Mammary epithelial cell (primary cell): ENCODE measurements at places on chromosomes 6 and 20.

DNA sequence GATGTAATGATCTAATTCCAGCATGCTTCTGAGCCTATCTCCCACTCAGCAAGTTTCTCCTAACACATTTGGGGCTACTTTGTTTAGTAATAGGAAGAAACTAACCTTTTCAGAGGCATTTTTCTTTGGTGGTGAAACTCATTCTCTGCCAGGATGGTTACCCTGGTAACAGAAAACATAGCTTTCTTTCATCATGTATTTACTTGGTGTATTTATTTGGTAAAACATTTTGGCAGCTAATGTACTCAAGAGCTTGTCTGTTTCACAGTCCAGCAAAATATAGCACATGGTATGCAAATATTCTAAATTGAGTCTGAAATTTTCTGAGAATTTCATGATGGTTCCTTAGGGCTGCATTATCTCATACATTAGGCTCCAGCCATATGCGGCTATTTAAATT lies 100.0 kb downstream of the SLC35B3 start:
- peak; percentile 17 for DNase-seq

DNA sequence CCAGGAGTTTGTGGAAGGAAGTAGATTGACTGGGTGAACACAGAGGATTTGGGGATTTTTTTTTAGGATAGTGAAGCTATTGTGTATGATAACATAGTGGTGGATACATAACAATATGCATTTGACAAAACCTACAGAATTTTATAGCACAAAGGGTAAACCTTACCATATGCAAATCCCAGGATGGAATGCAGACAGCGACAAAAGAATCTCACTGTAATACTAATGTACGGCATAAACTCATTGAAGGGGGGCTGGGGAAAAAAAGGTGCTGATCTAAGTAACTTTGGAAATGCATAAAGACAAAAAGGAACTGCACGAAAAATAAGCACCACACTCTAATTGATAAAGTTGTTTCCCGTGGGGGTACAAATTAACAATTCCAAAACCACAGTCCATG lies 15.2 kb upstream of the PLAGL1 start:
- DNase-seq: no peak

GRCh38 chr6:25165177-25165576 lies 114.0 kb upstream of the CARMIL1 start:
- DNase-seq: no peak

- DNase-seq: no peak
These were observed 177.1 kb upstream of the MAN1A1 start for GRCh38 chr6:119526561-119527230.

DNA sequence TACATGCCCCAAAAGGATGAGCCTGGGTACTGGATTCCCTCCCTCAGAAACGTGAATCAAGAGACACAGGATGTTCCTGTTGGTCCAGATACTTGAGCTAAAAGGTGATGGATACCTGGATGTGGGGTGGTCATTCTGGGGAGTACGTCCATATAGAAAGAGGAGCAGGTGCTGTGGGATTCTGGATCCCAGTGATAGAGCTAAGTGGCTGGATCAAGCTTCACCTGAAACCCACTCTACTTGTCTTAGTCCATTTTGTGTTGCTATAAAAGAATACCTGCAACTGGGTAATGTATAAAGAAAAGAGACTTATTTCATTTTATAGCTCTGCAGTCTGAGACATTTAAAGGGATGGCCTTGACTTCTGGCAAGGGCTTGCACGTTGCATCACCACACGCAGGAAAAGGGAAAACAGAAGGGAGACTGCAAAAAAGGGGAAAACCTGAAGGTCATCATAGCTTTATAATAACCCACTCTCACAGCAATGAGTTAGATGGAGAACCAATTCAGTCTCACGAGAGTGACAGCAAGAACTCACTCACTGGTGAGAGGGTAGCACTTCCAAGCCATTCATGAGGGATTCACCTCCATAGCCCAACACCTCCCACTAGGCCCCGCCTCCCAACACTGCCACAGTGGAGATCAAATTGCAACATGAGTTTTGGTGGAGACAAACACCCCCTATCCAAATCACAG lies 31.2 kb downstream of the RIPOR3 start:
- DNase-seq: no peak

GRCh38 chr6:142058551-142059290 lies 74.0 kb upstream of the GJE1 start:
- no peak for DNase-seq

- DNase-seq: peak; percentile 38
These were observed 51.3 kb upstream of the REV3L start for GRCh38 chr6:111534231-111534751.

DNA sequence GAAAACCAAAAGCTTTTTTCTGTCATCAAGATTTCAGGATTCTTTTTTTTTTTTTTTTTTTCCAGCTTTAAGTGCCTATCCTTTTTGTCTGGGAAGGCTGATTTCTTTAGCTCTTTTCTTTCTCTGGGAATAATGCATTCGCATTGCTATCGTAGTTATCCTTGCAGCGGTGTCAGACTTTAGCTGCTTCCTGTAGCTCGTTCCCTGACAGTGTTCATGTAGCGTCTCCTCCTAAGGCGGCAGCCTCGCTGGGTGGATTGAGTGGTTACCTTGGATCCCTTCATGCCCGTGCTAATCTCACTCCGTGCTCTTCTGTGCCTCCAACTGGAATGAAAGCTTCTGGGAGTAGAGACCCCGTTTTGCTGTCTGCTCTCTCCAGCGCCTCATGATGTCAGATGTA lies 43.1 kb downstream of the UST start:
- DNase-seq: no peak

GRCh38 chr6:111764238-111765175 lies 108.7 kb downstream of the FYN start:
- DNase-seq: no peak

- no peak for DNase-seq
These were observed 92.9 kb downstream of the RPS12 start for GRCh38 chr6:132907231-132907630.

DNA sequence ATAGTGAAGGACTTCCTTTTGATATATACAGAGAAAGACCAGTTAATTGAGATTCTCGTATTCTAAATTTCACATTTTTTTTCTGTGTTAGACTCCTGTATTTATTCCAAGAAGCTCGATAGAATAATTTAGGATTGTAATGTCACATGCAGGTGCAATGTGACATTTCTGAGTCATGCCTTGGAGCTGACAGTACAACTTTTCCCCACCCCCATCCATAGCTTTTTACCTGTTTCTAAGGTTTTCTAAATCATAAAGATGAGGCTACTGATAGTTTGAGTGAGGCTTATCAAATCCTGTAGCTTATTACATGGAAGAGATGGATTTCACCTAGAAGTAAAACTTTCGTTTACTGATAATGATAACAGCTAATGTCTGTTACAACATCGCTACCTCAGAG lies 37.6 kb downstream of the FLRT3 start:
- DNase-seq: no peak

DNA sequence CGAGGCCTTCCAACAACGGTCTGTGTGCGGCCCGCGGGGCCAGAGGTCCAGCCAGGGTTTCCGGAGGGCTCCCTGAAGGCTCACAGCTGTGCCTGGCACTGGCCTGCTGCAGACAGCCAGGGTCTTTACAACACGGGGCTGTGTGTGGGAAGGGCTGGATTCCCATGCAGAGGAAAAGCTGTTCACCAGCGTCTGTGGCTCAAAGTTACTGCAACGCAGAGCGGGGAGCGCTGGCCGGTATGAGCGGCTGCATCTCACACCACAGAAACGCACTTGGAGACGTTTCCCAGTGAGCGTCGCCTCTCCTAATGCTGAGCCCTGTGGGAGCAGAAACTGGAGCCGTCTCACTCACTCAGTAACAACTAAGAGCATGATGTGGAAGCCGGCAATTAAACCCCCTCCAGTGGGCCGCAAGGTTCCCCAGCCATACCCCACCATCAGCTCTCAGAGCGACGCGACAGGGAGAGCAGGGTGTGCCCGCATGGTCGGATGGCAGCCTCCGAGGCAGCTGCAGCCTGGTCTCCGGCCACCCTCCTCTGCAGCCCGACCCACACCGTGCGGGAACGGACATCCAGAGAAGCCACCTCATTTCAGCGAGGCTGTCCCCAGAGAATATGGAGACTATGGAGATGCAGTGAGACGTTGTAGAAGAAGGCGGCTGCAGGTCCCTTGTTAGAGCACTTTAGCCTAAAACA lies 42.6 kb downstream of the DLL1 start:
- DNase-seq: no peak

GRCh38 chr6:4078691-4079471 lies at the start of gene FAM217A:
Gene FAM217A, minus strand, starts transcription at chr6:4079137. Its CDS starts 1,723 bp downstream, at chr6:4077414.
- no peak for DNase-seq

GRCh38 chr6:132728616-132729015 lies 14.8 kb upstream of the VNN1 start:
- no peak for DNase-seq

GRCh38 chr6:118775381-118775780 lies 118.6 kb upstream of the ASF1A start:
- no peak for DNase-seq

DNA sequence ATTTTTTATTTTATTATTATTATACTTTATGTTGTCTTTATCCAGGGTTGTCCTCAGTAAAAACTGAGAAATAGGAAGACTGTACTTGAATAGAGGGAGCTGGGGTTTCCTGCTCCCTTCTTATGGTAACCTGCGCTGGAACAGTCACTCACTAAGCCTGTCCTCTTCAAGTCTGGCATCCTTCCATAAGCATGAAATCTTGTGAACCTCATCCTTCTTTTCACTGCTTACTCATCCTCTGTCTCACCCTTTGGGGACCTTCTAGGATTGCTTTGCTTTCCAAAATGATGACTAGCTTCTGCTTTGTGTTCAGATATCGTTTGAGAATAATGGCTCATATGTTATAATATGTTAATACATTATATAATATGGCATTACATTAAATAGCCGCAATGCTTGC lies 90.6 kb downstream of the C6orf118 start:
- peak; percentile 1 for DNase-seq

GRCh38 chr20:48115502-48115901 lies 330.2 kb upstream of the SULF2 start:
- DNase-seq: no peak

DNA sequence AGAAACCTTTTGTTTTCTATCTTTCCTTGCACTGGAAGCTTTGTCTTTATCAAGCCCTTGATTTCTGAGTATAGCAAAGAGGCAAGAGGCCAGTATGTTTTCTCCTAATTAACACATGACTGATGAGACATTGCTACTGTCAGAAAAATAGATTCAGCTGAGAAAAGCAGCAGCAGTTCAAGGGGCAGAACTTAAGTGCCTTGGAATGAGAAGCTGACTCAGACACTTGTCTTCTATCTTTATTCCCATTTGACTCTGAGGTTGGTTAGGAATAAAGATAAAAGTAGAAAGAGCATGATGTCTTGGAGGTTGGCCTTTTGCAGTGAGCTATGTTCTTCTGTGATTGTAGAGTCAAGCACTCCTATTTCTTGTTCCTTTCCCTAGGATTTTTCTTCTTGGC lies 79.1 kb upstream of the MAN1A1 start:
- no peak for DNase-seq

DNA sequence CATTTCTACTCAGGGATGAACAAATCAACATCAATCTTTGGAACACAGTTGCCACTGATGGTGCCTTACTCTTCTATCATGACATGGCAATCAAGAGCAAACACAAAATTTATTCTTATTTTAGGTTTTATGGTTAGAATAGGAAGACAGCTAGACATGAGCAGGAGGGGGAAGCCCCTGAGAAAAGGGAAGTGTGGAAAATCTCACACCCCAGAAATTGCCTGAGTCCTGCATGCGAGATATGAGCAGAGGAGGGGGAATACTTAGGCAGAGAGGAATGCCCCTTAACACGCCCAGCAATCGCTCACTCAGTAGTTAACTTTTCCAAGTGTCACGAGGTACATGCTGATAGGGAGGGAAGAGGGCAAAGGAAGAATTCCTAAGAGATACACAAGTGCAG lies 79.3 kb downstream of the PLG start:
- DNase-seq: no peak

GRCh38 chr6:84361372-84362192 lies 134.1 kb upstream of the CEP162 start:
- DNase-seq: no peak

DNA sequence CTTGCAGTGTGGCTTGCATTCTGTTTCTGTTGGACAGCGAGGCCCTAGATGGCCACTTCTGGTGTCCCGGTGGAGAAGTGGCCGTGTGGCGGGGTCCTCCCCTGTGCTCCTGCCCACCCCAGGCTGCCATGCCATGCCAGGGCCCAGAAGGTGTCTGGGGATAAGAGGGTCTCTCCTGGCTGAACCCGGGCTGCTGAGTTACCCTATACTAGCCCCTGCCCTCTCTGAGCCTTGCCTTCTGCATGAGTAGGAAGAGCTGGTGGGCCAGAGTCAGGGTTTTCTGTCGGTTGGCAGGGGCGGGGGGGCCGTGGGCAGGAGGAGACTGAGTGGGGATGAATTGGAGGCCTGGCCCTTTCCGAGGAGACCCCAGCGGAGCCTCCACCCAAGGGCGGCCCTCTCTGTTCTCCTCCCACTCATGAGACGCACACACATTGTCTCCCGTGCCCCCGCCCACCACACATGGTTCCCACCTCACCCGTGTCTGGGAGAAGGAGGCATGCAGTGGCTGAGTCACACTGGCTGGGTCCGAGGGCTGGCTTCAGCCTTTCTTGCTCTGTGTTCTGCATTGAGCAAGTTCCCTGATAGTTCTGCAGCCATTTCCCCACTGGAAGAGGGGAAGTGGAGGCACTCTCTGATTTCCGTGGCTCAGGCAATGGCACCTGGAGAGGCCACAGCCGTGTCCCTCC lies 24.6 kb downstream of the VSTM2L start:
- DNase-seq: no peak

DNA sequence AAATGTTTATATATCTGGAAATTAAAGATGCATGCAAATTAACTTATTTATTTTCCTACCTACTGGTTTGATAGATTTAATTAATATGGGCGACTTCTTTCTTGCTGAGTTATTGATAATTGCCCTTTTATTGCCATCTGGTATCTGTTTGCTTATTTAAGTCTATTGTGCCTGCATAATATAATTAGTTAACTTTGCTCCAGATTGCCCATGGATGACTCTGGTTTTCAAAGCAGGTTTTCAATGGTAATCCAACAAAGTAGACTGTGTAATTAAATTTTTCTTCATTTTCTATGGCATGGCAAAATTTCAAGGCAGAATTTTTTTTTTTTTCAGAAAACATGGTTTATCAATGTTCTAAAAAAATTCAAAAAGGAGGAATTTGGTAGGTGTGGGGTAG lies 1092.0 kb downstream of the GRIK2 start:
- no peak for DNase-seq
